Activated T-cell treated with anti-CD3 and anti-CD28 coated beads for 1 hour (primary cell): ENCODE measurements at places on chromosomes 3 and 15.
A peak's percentile ranks its signal among the peaks of the same experiment; 100 is the strongest.

DNA sequence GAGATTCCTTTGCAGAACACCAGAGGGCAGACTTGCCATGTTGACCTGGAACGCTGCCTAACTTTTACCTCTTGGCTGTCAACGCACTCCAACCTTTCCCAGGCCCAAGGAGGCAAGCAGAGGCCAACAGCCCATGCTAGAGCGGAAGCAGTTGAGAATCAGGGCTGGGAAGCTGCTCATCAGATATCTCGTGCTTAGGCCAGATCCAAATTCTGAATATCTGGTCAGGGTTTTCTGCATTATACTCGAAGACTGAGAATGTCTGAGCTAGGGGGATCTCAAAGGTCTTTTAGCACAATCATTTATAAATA, 2.5 kb downstream of the XIRP1 start:
- peak; percentile 29 for DNase-seq

DNA sequence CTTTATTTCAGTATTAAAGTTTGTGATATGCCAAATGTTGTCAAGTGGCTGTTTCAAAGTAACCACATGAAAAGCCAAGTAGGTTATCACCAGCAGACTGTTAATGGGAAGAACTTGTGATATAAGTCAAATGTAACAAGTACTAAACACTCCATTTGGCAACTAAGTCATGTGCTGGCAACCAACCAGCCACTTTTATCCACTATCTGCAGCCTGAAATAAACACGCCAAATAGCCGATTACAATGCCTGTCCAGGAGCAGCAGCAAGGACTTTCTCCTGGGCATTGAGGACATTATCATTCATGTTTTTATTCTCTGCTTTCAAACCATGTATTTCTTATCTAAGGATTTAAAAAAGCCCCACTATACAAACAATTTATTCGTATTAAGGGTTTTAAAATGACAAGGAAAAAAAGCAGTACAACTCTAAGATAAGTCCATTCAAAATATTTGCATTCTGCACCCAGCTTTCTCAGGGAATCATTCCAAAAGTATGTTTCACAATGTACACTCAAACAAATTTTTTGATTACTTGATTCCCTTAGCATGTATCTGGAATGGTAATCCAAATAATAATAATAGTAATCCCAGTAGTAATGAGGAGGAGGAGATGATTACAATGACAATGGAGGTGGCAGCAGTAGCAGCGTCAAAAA, 448.6 kb downstream of the ERC2 start:
- DNase-seq = no peak

DNA sequence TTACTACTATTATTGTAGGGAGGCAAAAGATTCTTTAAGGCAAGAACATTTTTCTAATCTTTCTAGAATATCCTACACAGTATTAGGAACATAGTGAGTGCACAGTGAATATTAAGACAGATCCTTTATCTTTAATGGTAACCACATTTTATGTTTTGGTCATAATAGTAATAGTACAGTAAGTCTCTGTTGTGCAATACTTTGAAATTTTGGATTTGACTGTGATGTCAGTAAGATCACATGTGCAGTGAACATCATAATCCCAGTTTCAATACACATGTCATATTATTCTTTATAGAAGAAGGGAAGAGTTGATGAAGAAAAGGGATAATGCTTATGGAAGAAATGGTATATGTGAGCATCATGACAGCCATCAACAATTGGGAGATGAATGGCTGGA, 10.7 kb downstream of the STT3B start:
- DNase-seq = no peak

- DNase-seq = no peak
These were observed 216.3 kb downstream of the SATB1 start for GRCh38 chr3:18208856-18209255.

- DNase-seq = no peak
These were observed 38.1 kb upstream of the LACTB start for GRCh38 chr15:63083541-63083940.

GRCh38 chr15:38389924-38390542, 63.9 kb upstream of the FAM98B start:
- DNase-seq = peak; percentile 57

DNA sequence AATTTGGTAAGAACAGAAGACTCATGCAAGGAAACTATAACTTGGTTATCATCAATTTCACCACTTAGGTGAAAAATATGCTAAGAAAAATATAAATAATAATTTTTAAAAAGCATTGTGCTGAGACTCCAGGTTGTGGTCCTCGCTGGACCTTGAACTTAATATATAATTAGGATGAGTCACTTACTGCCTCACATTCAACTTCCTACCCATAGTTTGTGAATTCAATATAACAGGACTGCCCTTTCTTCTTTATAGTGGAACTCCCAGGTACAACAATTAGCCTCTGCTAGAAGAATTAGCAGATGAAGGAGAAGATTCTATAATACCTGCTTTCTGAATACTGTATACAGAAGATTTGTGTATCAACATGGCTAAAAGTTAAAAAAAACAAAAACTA, 149.1 kb upstream of the SPRED1 start:
- DNase-seq = no peak

GRCh38 chr15:79066391-79067071, 24.0 kb downstream of the RASGRF1 start:
- DNase-seq = no peak

GRCh38 chr3:99808163-99808794, 9.4 kb upstream of the CMSS1 start:
- peak; percentile 14 for DNase-seq

DNA sequence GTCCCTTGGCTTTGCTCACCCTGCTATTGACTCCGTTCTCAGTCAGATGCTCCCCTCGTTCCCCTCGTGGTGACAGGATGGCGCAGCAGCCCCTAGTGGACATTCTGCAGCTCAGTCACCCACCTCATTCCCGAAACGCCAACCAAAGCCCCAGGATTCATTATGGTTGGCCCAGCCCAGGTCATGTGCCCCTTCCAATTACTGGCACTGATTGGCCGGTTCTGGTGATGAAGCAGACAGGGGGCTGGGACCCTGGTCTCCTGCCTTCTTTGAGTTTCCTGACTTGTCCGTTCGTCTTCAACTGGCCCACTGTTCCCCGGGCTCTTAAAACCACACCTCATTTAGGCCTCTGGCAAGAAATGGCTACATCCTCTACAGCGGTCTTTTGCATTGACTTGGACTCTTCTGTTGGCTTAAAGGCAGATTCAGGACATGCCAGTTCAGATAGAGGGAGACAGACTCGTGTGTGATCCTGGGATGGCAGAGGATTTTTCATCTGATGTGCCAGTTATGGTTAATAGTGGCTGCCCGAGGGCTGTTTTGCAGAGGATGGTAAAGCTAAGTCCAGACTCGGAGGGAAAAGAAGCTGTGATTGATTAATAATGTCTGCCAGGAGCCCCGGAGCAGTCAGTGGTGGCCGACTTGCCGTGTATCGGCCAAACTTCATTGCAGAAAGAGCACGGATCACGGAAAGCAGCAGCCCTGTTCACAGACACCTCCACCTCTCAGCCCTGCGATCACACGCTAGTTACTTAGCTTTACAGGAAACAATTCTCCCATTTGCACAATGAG, 37.8 kb downstream of the LSM3 start:
- no peak for DNase-seq

- DNase-seq = no peak
These were observed 88.4 kb downstream of the APBA2 start for GRCh38 chr15:28974142-28974541.

GRCh38 chr3:140929446-140929845, 12.2 kb upstream of the SLC25A36 start:
- no peak for DNase-seq

- no peak for DNase-seq
These were observed 30.8 kb downstream of the CCDC13 start for GRCh38 chr3:42742259-42742658.

GRCh38 chr3:78845605-78846004, 922.2 kb downstream of the ROBO1 start:
- DNase-seq = no peak

DNA sequence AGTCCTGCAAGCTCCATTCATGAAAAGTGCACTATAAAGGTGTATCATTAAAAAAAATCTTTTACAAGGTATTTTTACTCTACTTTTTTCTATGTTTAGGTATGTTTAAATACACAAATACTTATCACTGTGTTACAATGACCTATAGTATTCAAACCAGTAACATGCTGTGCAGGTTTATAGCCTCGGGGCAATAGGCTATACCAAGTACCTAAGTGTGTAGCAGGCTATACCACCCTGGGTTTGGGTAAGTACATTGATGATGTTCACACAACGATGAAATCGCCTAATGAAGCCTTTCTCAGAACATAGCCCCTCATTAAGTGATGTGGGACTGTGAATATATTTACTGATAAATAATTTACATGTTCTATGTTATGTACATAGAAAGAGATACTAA, 104.6 kb downstream of the ATP1B3 start:
- DNase-seq = no peak

DNA sequence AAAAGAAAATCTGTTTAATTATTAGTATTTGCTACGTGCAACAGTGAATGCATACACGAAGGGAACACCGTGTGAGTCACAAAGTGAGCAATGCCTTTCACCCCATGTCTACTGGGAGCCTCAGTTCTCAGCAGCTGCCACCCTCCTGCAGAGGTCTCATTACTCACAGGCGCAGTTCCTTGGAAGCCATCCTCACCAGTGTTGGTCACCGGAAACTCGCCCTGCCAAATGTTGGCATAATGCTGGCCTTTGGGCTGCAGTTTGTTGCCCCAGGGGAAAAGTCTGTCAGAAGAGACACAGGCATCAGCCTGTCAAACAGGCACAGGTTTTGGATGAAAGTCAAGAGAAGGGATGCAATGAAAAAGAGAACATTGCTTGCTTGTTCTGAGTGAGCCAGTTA, 50.1 kb downstream of the SUMF1 start:
- no peak for DNase-seq

DNA sequence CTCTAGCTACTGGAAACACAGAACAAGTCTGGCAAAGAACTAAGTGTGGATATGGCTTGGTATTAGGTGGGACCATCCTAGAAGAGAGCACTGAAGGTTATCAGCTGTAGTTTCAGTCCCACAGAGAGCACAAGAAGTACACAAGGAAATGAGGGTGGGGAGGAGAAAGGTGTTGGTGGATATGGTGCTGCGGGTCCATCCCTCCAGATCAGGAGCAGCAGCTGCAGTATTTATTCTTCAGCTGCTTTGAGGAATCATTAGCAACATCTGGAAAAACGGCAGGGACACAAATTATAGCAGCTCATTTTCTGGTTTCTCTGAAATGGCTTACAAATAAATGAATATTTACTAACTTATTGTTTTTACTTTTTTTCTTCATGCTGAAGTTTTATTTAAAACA, 29.0 kb downstream of the CD80 start:
- DNase-seq = no peak

DNA sequence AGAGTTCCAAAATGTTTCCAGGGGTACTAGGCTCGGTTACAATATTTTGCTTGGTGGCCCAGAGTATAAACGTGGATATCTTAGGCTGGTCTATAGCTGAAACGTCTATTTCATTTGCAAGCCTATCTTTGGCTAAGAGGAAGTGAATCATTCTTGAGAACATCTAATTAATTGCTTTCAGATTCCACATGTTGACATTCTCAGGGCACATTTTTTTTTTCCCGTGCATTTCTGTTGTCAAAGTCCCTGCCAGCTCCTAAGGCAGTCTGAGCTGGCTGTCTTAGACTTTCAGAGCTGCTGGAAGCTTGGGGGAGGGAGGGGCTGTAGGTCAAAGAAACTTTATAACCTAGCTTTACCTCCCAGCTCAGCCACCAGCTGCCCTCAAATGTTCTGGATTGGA, 23.2 kb upstream of the LAMP3 start:
- no peak for DNase-seq

- DNase-seq = no peak
These were observed 883 bp downstream of the RTP4 start for GRCh38 chr3:187369089-187369447.

GRCh38 chr3:50220109-50220508, 15.0 kb downstream of the SLC38A3 start:
- no peak for DNase-seq

DNA sequence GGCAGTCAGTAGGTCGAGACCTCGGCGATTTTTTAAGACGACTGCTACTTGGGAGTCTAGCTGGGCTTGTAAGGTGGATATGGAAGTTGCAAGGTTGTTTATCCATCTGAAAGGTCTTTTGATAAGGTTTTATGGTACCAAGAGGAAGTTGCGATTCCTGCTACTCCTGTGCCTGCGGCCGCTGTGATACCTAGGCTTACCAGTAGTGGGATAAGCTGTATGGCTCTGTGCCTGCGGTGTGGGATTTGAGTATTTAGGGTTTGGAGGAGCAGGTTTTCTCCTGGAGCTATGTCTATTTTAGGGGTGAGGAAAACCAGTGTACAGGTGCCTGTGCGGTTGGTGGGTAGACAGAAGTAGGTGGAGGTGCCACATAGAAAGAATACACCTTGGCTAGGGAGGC, 1059.8 kb downstream of the SI start:
- DNase-seq = no peak

- no peak for DNase-seq
These were observed 56.0 kb upstream of the AGTR1 start for GRCh38 chr3:148641722-148642121.

DNA sequence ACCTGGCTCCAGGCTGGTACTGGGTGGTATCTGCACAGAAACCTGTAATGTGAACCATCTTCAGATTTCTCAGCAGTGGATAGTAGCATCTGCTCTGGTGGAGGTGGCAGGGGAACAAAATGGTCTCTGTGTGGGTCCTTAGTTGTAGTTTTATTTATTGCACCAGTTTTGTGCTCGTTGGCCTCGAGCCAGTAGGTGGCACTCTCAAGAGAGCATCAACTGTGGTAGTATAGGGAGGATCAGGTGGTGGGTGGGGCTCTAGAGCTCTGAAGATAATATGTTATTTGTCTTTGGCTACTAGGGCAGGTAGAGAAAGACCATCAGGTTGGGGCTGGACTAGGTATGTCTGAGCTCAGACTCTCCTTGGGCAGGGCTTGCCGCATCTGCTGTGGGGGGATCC, 254.0 kb upstream of the GPR149 start:
- no peak for DNase-seq

- no peak for DNase-seq
These were observed 37.9 kb downstream of the TNK2 start for GRCh38 chr3:195870442-195870841.

GRCh38 chr3:138347960-138348753, at the start of gene MRAS:
TSS of gene MRAS (plus strand) at chr3:138348579. CDS start at chr3:138372884, 24,305 bp downstream.
- DNase-seq = no peak

DNA sequence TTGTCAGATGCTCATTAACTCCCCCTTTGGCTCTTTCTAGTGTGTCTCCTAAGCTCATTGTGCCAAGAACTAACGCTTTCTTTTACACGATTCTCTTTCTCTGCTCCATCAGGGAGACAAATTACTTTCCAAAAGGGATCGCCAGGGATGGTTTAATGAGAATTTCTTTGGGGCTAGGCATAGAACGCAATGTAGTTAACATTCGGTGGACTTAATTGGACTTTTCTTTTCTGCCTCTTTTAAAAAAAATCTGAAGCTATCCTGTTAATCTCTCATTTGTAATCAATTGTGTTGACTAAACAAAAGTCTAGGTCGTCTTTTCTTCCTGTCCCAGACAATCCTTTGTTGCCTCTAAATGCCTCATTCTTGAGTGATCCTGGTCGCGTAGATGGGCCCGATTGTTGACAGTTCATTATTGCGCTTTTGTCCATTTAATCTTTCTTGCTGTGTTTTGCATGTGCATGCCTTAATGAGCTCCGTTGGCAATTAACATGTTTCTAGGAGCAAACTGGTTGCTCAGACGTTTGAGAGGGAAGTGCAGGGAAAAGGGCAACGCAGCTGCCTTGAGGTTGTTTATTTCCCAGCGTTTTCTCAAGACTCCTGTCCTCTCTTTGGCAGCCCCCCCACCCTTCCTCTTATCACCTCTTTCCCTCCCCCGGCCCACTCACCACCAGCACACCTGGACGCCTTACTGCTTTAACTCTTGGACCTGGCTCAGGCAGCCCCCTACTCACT, 7.8 kb downstream of the FEZF2 start:
- DNase-seq = no peak
